ENCODE measurements at places on chromosomes 12 and 14. TPM values are rescaled to one million over a fixed set of nuclear protein-coding genes. Genes with fewer than 3 reads are reported as not detected.

GRCh38 chr12:79344855-79345847 lies 345.6 kb downstream of the PAWR start:
- DNase-seq = no peak

GRCh38 chr14:93496856-93497741 lies 66.4 kb downstream of the UNC79 start:
- no peak for DNase-seq

DNA sequence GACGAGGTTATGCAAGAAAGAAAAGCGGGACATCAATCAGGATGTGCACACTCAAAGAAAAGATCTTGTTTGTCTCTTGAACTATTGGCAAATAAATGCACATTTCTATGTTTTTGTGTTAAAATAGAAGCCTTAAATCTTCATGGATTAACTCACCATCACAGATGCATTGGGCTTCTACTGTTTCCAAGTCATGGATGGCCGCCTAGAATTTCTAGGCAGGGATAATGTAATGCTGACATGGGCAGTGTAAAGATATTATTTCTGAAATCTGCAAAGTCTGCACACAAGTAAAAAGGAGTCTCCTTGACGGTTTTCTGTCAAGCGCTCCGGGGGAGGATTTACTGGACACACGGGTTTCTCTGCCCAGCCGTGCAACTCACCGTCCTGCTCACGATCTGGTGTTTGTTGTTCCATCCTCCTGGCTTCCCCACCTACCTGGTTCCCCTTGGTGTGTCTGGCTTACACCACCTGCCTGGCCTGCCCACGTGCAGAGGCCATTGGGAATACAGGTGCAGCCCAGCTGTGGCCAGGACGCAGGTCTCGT lies 103.3 kb upstream of the FZD10 start:
- DNase-seq = no peak

Gene NFE2
- 2.5 TPM for total RNA-seq

DNA sequence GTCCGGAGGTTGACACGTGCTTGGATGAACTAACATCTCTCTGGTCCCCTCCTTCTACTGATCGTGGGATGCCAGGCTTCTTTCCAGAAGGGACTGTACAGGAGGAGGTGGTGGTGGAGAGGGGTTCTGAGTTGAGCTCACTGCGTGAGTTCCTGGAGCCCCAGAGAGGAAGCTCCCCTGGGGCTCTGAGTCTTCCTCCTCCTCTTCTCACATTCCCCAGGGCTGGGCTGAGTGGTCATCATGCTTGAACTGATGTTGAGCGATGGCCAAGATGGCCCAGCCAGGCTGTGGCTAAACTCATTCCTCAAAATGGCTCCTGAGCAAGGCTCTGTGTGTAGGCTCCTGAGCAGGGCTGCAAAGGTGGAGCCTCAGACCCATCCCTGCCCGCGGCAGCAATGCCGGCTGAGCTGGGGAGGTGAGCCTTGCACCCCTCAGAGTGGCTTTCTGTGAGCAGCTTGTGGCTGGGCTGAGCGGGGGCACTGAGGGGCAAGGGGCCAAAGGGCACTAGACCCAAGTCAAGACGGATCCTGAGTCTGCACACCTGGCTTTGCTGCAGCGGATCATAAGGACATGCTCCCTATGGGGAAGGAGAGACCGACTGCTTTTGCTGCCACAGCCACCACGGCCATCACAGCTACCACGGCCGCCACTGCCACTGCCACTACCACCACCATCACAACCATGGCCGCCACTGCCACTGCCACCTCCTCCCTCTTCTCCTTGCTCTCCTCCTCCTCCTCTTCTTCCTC lies 35.4 kb downstream of the MEG3 start:
- no peak for DNase-seq

GRCh38 chr12:104689635-104690034 lies 232.9 kb downstream of the CHST11 start:
- DNase-seq = no peak

Gene NAV3
- total RNA-seq = 0.08 TPM

Gene DNAI7
- 1.1 TPM for total RNA-seq

DNA sequence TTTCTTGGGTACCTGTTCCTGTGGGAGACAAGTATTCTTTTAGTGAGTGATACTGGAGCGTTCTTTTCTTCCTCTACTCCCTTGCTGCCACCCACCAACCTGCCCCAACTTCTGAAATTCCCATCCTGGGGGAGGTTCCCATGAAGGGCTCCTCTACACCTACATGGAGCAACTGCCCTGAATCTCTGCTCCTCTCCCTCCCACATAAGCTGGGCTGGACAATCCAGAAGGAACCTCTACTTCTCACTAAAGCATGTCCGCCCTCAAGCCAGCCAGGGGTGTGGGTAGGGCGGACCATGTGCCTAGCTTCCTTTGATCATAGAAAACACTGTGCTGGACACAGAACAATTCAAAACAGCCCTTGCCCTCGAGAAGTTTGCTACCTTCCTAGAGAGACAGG lies 25.9 kb upstream of the ESRRB start:
- DNase-seq = no peak
